ENCODE measurements at places on chromosomes 2 and 18.
A peak's percentile ranks its signal among the peaks of the same experiment; 100 is the strongest.

DNA sequence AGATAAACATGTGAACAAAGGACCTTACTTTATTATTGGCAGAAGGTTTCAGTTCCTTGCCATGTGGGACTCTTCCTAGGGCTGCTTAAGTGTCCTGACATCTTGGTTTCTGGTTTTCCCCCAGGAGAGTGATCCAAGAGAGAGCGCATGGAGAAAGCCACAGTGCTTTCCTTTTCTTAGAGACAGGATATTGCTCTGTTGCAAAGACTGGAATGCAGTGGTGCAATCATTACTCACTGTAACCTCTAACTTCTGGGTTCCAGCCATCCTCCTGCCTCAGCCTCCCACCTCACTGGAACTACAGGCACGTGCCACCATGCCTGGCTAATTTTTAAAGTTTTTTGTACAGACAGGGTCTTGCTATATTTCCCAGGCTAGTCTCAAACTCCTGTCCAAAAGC, 38.1 kb upstream of the TCF7L1 start:
- no peak for DNase-seq

DNA sequence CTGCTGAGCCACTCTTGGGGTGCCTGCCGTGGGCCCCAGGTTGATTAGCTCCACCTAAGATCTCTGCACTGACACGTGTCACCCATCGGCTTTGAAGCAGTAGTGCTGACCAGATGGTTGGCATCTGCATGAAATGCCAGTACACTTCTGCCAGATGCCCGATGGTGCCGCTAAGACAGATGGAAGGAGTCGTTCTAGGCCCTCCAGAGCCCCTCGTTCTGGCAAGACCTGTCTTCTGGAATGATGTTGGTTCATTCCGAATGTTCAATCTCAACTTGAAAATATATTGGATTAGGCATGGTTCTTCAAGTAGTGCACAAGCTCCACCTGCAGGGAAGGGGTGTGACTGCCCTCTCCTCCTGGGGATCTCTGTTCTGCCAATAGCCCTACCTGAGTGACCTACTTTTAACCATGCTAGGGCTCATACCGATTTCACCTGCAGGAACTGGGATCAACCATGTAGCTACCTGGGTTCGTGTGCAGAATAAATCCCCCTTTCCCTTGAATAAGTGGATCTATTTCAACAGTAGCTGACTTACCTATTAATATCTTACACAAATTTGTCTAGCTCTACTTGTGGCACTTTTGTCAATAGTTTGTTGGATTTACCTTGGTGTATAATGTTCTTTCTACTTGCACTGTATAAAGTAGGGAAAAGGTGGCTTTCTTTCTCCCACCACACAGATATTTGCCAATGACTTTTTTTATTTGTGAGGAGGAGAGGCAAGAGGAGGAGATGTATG, 342.6 kb downstream of the CTNNA2 start:
- DNase-seq, result no peak

GRCh38 chr2:58923869-58924268, 682.7 kb upstream of the FANCL start:
- DNase-seq, result no peak

- DNase-seq, result peak; percentile 41
Observed at GRCh38 chr2:25582077-25582830, 91.1 kb downstream of the DTNB start.

- DNase-seq, result no peak
Observed at GRCh38 chr2:228600265-228600664, 418.8 kb upstream of the SPHKAP start.
